ENCODE measurements at places on chromosomes 12 and 14.

- DNase-seq: no peak
Observed at GRCh38 chr12:95687937-95688336, 102.6 kb downstream of the NTN4 start.

DNA sequence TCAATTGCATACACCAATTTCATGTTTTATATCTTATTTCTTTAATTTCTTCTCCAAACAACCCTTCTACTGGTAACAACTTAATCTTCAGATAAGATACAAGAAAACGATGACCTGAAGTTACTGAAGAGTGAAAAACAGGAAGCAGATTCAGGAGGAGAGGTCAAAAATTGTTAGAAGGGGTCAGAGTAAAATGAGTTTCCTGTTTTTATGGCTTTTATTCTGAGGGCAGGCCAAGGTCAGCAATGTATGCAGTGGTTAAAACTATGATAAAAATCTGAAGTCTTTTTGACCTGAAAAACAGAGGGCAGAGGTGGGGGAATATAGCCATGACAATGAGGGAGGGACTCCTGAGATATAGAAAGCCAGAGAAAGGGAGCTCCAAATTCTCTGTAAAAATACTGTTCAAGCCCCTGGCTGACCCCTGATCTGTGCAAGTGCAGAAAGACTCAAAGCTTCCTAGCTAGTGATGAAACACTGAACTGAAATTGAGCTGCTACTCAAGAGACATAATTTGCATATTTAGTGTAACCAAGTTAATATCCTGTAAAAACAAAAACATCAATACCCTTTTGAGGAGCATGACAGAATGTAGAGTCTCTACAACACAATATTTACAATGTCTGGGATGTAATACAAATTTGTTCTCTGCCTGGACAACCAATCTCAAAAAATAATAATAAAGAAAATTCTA is 514.3 kb upstream of the SEL1L start:
- DNase-seq: no peak

DNA sequence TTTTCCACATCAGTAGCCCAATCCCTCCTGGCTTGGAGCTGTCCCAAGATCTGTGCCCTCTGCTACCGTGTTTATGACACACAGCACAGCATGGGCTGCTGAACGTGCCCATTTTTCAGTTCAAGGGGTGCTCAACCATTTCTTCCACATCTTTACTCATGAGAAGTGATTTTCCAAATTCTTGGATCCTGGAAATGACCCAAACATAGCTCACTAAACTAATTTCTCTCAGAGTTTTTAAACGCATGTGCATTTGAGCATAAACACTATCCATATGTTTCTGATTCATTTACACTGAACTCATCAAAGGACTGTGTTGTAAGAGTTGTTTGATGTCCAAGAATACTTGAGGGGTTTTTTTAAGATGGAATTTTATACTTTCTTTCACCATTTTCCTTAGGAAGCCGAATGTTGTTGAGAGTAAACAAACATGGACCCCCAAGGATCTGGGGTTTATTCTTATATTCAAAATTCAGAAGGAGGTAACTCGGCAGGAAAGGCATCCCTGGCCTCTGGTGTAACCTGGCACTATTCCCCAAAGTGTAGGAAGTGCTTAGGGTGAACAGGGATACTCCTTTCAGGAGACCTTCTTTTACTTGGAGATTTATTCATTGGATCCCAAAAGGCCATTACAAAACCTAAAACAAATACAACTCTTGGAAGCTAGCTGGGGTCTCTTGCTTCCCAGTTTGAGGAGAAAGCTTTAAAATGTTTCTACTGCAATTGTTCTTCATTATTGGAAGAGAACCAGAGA is 215.0 kb downstream of the BMP4 start:
- no peak for DNase-seq

- DNase-seq: no peak
Observed at GRCh38 chr14:102616318-102616717, 23.9 kb downstream of the RCOR1 start.

- DNase-seq: no peak
Observed at GRCh38 chr12:101566318-101566717, 28.5 kb upstream of the MYBPC1 start.

GRCh38 chr12:38956337-38956736 is 50.9 kb upstream of the CPNE8 start:
- DNase-seq: no peak

- no peak for DNase-seq
Observed at GRCh38 chr14:44379292-44379977, 127.6 kb downstream of the FSCB start.

DNA sequence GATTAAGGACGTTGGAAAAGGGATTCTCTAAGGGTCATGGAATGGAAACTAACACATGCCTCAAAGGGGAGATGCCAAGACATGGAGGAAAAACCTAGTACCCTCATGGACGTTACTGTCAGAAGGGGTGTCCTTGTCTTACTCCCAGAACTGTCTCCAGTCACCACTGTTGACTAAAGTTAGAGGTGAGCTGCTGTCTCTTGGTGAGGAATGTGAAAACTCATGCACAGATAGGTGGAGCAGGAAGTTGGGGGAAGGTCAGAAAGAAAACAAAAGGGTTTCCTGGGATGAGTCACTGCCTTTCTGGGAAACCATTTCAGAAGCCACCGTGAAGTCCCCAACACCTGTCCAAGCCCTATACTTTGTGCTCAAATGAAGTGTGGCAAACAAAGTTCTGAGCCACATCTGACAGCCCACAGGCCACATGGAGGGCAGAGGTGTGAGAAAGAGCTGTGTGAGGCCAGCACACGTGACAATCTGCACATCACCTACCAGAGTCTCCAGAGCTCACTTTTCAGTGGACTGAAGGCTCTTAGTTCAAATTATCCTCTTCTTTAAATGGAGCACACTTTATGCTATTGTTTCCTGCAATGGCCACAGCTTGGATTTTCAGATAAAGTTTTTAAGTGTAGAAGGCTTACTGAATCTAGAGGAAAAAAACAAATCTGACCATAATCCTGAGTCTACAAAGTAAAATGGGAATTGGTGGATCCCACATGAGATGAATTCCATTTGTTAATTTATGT is 92.9 kb upstream of the EGLN3 start:
- peak; percentile 92 for DNase-seq

GRCh38 chr14:101367421-101368261 is 193.7 kb upstream of the DIO3 start:
- DNase-seq: no peak

GRCh38 chr14:55057919-55058318 is 6.5 kb downstream of the MAPK1IP1L start:
- DNase-seq: no peak

DNA sequence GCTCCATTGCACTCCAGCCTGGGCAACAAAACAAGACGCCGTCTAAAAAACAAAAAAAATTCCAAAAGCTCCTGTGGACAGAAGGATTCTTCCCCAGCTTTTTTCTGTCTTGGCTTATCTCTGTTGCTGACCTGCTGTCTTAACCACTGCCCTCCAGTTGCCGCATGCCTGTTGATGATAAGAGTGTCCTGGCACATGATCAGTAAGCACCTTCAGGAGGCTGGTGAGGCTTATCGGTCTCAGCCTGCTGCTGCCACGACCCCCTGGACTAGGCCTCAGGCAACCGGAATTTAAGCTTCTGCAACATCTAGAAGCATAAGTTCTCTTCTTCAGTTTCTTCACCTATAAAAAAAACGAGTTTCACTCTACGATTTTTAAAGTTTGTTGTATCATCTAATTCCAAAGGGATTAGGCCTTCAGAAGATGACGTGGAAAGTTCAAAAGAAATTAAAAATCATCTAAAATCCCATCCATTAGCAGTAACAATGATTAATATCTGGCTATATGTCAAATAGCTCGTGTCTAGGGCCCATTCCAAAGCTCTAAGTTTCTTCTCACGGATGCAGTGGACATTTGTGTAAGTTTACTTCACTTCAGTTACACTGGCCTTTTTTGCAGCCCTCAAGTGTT is 46.4 kb downstream of the RESF1 start:
- no peak for DNase-seq

GRCh38 chr14:74579447-74580274 is 32.4 kb downstream of the LTBP2 start:
- DNase-seq: no peak

DNA sequence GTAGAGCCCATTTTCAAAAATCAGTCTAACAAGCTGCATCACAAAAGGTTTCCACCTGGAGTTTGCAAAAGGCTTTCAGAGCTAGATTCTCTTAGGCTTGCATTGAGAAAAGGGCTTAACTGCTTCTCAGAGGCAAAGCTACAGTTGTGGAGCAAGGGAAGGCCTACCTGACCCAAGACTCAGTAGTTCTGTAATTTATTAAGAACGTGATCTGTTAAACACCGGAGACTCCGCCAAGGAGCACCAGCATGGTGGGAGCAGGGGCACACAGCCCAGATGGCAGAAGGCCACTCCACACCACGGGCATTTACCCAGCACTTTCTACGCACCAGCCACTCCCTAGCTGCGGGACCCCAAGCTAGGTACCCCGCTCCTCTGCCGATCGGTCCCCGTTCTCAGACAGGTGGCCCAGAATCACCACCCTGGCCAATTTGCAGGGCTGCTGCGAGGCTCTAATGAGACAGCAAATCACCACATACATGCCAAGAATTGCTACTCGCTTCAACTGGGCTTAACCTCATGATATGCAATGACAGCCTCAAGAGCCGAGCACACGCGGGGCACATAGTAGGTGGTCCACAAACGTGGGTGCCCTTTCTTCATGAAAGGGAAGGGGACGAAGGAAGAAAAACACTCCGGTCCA is 1.5 kb downstream of the ITPK1 start:
- peak; percentile 24 for DNase-seq

GRCh38 chr12:120292411-120292660 is 633 bp upstream of the RNU4-2 start:
- DNase-seq: no peak

- no peak for DNase-seq
Observed at GRCh38 chr12:111204788-111205241, 164.1 kb downstream of the PHETA1 start.

DNA sequence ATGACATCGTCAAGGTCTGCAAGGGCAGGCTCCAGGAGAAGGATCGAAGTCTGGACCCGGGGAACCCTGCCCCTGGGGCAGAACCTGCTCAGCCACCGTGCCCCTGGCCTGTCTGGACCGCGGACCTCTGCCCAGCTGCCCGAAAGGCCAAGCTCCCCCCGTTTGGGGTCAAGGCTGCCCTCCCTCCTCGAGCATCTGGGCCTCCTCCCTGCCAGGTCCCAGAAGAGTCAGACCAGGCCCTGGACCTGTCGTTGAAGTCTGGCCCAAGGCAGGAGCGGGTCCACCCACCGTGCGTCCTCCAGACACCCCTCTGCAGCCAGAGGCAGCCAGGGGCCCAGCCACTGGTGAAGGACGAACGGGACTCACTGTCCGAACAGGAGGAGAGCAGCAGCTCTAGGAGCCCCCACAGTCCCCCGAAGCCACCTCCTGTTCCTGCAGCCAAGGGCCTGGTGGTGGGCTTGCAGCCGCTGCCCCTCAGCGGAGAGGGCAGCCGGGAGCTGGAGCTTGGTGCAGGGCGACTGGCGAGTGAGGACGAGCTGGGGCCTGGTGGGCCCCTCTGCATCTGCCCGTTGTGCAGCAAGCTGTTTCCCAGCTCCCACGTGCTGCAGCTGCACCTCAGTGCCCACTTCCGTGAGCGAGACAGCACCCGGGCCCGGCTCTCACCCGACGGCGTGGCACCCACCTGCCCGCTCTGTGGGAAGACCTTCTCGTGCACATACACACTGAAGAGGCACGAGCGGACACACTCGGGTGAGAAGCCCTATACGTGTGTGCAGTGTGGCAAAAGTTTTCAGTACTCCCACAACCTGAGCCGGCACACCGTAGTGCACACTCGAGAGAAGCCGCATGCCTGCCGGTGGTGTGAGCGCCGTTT is 856 bp downstream of the ZBTB42 start:
- no peak for DNase-seq

GRCh38 chr14:20613094-20614037 is 22.2 kb upstream of the RNASE12 start:
- DNase-seq: peak; percentile 84

DNA sequence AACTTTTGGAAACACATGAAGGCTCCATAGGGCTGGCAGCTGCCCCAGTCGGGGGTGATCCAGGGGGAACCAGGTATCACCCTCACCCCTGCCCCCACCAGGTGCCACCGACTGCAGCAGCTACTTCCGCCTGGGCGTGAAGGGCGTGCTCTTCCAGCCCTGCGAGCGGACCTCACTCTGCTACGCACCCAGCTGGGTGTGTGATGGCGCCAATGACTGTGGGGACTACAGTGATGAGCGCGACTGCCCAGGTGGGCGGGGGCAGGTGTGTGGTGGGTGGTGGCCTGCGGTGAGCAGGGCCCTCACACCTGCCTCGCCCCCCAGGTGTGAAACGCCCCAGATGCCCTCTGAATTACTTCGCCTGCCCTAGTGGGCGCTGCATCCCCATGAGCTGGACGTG is 22.3 kb upstream of the NXPH4 start:
- DNase-seq: no peak

GRCh38 chr14:105299654-105300541 is 903 bp downstream of the BRF1 start:
- DNase-seq: no peak

DNA sequence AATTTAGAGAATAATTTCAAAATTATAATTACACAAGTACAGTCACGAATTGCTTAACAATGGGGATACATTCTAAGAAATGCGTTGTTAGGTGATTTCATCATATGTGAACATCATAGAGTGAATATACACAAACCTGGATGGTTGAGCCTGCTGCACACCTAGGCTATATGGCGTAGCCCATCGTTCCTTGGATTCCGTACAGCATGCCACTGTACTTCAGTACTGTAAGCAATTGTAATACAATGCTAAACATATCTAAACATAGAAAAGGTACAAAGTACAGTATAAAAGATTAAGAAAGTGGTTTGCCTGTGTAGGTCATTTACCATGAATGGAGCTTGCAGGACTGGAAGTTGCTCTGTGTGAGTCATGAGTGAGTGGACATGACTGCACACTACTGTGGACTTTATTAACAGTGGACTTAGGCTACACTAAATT is 286.2 kb downstream of the CACNA1C start:
- DNase-seq: no peak

GRCh38 chr12:70469221-70469820 is 103.2 kb downstream of the KCNMB4 start:
- DNase-seq: no peak

GRCh38 chr12:126243814-126244440 is 1178.7 kb downstream of the AACS start:
- DNase-seq: no peak

Measured in activated naive CD4-positive, alpha-beta T cell treated with anti-CD3 and anti-CD28 coated beads, Interleukin-2, amount 10 ng/mL, durations not matched to agents 7 days and 5 days (primary cell).